Articular chondrocyte of knee joint (primary cell): ENCODE measurements at places on chromosomes 11 and 22. TPM values are rescaled to one million over a fixed set of nuclear protein-coding genes. Genes with fewer than 3 reads are reported as not detected.

The PTGDR2 gene
- total RNA-seq, result under 0.01 and 0.11 TPM in 2 replicates

The PAAF1 gene
- 10.7 and 12.9 TPM in 2 replicates for total RNA-seq

The ADM gene
- total RNA-seq, result 447 and 882 TPM in 2 replicates

The NXPE4 gene
- total RNA-seq, result not detected in 2 replicates

The ARHGAP8 gene
- total RNA-seq, result 0.43 and 2.0 TPM in 2 replicates

The ABTB2 gene
- total RNA-seq, result 2.7 and 3.0 TPM in 2 replicates

The B4GALNT4 gene
- total RNA-seq, result 0.52 and 0.65 TPM in 2 replicates

The B4GAT1 gene
- total RNA-seq, result 14.5 and 18.1 TPM in 2 replicates

The OR52N5 gene
- total RNA-seq, result not detected in 2 replicates

The CCND1 gene
- 121 and 227 TPM in 2 replicates for total RNA-seq

The PHETA2 gene
- total RNA-seq, result 16.2 and 23.1 TPM in 2 replicates

The ANO9 gene
- total RNA-seq, result not detected in 2 replicates

The DDX25 gene
- not detected in 2 replicates for total RNA-seq

The PGA5 gene
- total RNA-seq, result not detected in 2 replicates

The OR5I1 gene
- total RNA-seq, result not detected in 2 replicates

The EED gene
- 21.3 and 26.5 TPM in 2 replicates for total RNA-seq

The OR5P2 gene
- total RNA-seq, result 0.22 TPM in 1 of 2 replicates, not detected in the other

The MMP13 gene
- 1.6 and 5.7 TPM in 2 replicates for total RNA-seq

The ATG2A gene
- total RNA-seq, result 15.3 and 15.4 TPM in 2 replicates

The ANGPTL5 gene
- total RNA-seq, result 60.3 and 110 TPM in 2 replicates

The FBXO7 gene
- 81.3 and 84.0 TPM in 2 replicates for total RNA-seq

The LDHAL6A gene
- total RNA-seq, result not detected in 2 replicates

The SLC22A9 gene
- not detected in 2 replicates for total RNA-seq

The OR52R1 gene
- not detected in 2 replicates for total RNA-seq

The TMPRSS13 gene
- total RNA-seq, result not detected in 2 replicates

The OR5D18 gene
- not detected in 2 replicates for total RNA-seq

The E2F8 gene
- total RNA-seq, result 0.52 and 1.1 TPM in 2 replicates

The MPPED2 gene
- total RNA-seq, result 3.4 and 5.4 TPM in 2 replicates

The OR51B5 gene
- total RNA-seq, result 0.11 and 0.26 TPM in 2 replicates

The PDXP gene
- 3.5 and 3.8 TPM in 2 replicates for total RNA-seq

The HBB gene
- not detected in 2 replicates for total RNA-seq

The C11orf86 gene
- not detected in 2 replicates for total RNA-seq

The IFITM10 gene
- total RNA-seq, result 5.5 and 9.5 TPM in 2 replicates

The DSCAML1 gene
- total RNA-seq, result not detected in 2 replicates

The PGGHG gene
- total RNA-seq, result 7.0 and 11.0 TPM in 2 replicates

The OR56A1 gene
- not detected in 2 replicates for total RNA-seq

The TLCD5 gene
- 12.2 and 13.9 TPM in 2 replicates for total RNA-seq

The SCGB1A1 gene
- not detected in 2 replicates for total RNA-seq

The LMF2 gene
- 40.6 and 46.5 TPM in 2 replicates for total RNA-seq

The RAPSN gene
- total RNA-seq, result 0.11 TPM in 1 of 2 replicates, not detected in the other

The HEPHL1 gene
- not detected in 2 replicates for total RNA-seq

The PRODH gene
- total RNA-seq, result under 0.01 TPM in 1 of 2 replicates, not detected in the other

The LRP4 gene
- 1.2 and 2.5 TPM in 2 replicates for total RNA-seq
